Posterior cingulate gyrus (tissue), 11 donors: ENCODE measurements at places on chromosomes 2 and 18.
A peak's percentile ranks its signal among the peaks of the same experiment; 100 is the strongest.

DNA sequence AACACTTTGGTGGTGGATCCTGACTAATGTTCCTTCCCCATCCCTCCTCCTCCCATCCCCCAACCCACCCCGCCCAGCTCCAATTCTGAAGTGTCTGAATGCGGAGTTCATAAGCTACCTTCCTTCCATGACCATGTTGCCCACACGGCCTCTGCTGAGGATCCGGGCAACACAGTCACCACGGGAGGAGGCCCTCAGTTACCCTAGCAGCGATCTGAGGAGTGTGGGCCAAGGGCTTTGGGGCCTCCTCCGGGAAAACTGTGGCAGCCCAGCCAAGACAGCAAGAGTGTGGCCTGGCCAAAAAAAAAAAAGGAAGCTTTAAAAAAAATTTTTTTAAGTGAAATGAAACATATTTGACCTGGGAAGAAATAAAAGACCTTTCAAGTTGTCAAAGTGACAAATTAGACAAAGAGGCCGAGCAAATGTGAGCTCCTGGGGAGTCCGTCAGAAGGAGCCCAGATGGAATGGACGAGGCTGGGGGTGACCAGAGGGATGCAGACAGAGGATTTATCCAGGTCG lies 169.0 kb upstream of the PKDCC start:
- DNase-seq: no peak

- DNase-seq: no peak
These were observed 39.3 kb downstream of the NCK2 start for GRCh38 chr2:105783972-105784371.

GRCh38 chr18:58392324-58393000 lies 236.4 kb downstream of the ALPK2 start:
- DNase-seq: peak; percentile 19

GRCh38 chr2:12764075-12764730 lies 47.5 kb downstream of the TRIB2 start:
- peak; percentile 14 for DNase-seq

- DNase-seq: no peak
These were observed 334.7 kb upstream of the SLC39A10 start for GRCh38 chr2:195322324-195322723.

DNA sequence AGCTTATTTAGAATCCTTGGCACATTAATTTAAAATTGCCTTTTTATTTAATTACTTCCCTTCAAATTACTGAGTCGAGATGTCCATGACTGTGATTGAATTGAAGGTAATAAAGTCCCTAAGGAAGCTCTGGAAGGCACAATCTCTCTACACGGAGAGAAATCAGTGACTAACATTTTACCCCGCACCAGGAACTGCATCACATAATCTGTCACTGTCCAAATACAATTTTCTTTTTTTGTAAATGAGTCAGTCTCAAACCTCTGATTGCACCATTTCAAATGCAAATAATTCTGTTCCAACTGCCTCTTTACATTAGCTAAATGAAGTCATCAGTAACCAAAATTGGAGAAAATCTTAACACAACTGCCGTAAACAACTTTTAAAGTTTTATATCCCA lies 311.9 kb downstream of the CCDC178 start:
- DNase-seq: no peak

DNA sequence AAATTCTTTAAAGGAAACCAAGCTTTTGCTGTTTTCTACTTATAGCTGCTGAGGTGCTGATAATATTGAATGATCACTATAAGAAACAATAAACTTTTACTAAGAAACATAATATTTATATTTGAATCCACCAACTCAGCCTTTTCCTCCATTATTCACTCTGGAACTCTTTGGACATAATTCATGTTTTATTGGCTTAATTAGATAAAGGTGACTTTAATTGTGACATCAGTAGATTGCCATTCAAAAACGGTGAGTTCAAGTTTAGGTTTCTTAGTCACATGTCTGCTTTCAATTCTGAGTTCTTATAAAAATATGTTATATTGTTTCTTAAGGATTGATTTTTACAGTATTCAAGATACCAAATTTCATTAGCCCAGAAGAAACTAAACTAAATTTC lies 24.0 kb downstream of the CCDC85A start:
- DNase-seq: no peak

GRCh38 chr2:136424112-136424511 lies 306.2 kb upstream of the CXCR4 start:
- DNase-seq: no peak

DNA sequence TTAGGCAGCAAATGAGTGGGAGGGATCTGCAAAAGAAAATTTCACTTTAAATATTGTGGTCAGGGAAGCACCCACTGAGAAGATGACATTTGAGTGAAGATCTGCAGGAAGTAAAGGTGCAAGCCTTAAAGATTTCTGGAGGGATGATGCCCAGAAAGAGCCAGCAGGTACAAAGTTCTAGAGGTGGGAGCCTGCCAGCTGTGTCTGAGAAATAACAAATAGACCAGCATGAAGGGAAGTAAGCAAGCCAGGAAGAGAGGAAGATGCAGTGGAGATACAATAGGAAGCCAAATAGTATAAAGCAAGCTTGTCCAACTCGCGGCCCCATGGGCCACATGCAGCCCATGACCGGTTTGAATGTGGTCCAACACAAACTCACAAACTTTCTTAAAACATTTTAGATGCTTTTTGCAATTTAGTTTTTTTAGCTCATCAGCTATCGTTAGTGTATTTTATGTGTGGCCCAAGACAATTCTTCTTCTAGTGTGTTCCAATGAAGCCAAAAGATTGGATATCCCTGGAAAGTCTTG lies 489.9 kb downstream of the DCC start:
- no peak for DNase-seq

GRCh38 chr2:63310614-63311013 lies 260.0 kb downstream of the OTX1 start:
- no peak for DNase-seq

DNA sequence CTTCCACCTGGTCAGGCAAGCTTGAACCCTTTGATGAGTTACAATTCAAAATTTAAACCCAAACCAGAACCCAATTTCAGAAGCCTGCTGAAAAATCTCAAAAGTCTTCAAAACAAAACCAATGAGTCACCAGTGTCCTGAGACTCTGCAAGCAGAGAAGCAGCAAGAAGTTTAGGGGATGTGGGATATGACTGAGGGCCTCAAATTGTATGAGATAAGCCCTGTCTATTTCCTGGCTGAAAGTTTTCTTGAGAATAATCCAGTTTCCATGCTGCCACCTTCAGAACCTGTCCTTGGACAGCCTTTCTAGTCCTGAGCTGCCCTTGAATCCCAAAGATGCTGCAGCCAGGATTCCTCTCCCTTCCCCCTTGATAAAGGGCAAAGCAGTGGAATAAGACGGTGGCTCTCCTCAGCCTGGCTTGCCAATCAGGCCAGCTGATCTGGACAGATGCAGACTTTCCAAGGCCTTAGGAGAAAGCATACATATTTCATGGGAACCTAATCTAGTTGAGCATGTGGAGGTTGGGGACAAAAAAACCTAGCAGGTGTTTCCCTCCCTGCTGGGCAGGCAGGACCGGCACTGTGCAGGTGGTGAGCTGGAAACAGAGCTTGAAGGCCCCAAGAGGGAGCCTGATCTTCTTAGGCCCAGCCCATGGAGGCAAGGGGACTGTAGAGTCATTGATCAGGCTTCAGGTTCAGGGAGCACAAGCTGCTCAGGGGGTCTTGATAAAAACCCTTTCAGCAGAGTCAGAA lies 278.0 kb upstream of the MGAT5 start:
- no peak for DNase-seq

DNA sequence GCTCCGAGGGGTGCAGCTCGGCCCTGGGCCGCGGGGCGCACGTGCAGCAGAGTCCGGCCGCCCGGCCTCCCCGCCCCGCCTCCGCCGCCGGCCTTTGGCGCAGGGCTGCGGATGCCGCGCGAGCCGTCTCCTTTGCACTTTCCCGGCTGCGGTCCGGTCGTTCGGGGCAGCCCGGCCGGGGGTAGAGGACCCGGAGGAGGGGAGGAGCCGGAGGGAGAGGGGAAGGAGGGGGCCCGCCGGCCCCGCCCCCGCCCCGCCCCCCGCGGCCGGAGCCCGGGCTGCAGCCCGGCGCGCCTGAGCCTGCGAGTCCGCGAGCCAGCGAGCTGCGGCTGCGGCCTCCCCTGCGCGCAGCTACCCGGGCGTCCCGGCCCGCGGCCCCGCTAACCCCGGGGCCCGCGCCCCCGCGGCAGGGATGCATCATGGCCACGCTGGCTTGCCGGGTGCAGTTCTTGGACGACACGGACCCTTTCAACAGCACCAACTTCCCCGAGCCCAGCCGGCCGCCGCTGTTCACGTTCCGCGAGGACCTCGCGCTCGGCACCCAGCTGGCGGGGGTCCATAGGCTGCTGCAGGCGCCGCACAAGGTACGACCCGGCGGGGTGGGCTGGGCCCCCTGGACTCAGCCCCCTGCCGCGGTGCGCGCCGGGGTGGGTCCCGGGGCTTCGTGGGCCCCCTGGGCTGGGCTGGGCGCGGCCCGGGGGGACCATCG lies at the start of gene FHOD3:
Gene FHOD3 (plus strand): TSS at position 297 of the 709 bp plus-strand sequence. CDS start 123 bp downstream, at position 420.
- peak; percentile 45 for DNase-seq

DNA sequence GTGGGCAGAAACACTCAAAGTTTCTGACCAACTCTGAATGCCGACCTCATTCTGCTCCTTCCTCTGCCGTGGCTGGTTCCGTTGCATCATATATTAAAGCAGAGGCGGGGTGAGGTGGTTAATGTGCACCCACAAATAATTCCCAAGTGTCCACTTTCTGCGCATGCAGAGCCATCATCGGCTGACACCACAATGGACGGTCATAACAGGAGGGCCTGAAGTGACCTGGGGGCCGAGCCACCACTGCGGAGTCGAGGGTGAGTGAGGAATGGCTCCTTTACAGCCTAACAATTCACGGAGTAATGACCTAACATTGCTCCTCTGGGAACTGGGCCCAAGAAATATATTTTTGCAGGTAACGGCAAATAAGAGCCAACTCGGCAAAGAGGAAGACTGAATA lies 32.9 kb upstream of the GLI2 start:
- no peak for DNase-seq

DNA sequence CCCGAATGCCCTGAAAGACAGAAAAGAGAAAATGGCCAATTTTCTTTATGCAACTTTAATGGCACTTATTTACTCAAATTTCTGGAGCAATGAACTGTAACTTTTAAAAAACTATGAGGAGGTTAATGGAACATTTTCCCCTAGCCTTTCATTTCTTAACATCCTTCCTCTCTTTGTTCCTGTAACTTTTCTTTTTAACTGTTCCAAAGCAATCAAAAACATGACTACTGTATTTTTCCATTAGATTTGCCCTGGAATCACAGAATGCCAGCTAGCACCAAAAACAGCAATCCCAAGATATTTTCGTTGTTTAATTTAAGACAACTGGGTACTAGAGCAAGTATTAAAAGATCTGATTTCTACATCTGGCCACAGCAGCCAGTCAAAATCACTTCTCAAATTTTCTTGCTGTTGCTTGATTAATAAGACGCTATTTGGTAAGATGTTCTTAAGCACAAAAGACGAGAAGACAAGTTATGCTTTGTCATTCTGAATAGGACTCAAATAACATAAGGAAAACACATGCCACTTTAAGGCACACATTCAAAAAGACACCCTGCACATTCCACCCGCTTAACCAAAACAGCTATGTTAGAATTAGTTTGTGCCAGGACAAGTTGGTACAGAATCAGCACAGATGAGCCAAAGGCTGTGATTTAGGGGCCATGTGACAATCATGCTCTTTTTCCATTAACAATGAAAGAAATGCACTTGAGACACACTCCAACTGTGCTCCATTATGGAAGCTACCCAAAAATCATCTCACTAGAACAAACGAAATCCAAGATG lies 3.6 kb downstream of the STARD7 start:
- DNase-seq: no peak

DNA sequence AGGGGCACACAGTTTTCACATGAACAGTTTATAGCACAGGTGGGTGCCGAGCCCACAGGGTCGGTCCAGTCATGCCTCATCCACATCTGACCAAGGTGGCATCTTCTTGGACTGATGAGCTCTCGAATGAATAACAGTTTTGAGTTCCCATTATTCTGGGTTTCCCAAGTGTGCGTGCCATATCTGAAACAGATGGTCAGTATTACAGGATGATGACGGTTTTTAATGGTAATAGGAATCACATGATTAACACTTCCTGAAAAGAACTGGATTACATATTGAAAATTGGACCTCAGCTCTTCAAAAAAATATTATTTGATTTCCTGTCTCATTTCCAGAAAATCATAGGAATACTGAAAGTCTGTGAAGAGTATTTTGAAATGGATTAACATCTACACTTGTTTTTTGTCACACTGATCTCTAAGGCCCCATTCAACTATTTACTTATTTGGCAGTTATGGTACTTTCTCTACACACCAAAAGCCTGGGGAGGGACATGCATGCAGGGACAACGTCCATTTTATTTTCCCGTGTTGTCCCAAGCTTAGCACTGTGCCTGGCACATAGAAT lies 22.2 kb upstream of the NAB1 start:
- no peak for DNase-seq

DNA sequence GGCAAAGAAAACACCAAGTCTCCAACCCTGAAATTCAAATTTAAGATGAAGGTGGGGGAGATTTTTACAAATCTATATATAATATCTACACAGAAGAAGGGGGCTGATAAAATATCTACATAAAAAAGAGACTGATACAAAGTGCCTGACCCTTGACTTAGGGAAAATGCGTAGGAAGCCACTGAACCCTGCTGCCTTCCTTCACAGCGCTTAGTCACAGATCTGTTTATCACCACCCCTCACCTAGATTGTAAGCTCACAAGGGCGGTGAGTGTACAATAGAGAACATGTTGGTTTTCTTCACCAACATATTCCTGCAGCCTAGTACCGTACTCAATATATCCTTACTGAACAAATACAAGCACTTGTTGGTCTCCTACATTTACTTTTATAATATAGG lies 54.3 kb downstream of the NOL10 start:
- no peak for DNase-seq

DNA sequence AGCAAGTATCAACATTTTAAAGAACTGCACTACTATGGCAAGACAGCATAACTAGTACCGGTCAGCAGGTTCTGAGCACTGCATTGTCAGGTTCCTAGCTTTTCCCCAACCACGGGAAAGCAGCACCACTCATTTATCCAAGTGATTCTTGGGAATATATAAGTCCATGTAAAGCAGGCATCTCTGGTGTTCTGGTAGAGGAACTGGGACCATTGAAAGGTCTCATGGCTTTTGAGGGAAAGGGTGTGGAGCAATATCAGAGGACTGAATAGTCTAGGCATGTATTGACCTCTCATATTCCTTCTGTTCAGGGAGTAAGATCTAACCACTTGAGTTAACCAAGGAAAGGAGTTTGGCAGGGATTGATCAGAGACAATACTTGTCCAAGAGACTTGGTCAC lies 6.1 kb upstream of the ICA1L start:
- no peak for DNase-seq

GRCh38 chr2:11142987-11143386 lies 12.3 kb upstream of the SLC66A3 start:
- peak; percentile 4 for DNase-seq

DNA sequence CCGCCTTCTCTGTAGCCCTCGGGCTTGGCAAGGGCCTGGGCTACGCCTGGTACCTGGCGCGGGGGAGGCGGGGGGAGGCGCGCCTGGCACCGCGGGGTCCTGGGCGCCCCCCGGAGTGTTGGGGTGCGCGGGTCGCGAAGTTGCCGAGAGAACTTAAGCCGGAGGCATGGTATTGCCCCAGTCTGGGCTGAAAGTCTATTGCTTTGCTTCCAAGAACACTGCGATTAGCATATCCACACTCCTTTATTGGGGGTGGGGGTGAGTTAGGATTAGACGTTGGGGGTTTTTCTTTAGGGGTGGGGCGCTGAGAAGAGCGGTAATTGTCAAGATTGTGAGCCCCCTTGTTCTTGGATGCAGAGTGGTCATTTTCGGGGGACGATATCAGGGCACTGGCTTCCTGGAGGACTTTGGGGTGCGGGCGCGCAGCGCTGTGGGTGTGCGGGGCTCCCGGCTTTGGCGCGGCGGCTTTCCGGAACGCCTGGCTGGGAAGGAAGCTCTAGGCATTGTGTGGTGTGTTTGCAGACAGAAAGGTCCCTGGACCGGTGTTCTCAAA lies 798 bp downstream of the TANC1 start:
- DNase-seq: no peak
